Heart left ventricle (tissue), 16 donors: ENCODE measurements at places on chromosomes 6 and 20. TPM values are rescaled to one million over a fixed set of nuclear protein-coding genes. Genes with fewer than 3 reads are reported as not detected.

GRCh38 chr6:149923327-149923986 is 536 bp upstream of the RAET1G start:
- DNase-seq: no peak

- DNase-seq: no peak
Observed at GRCh38 chr20:56572172-56572571, 39.1 kb downstream of the FAM209B start.

- DNase-seq: no peak
Observed at GRCh38 chr6:70264306-70264705, 38.6 kb downstream of the COL9A1 start.

GRCh38 chr20:17395729-17396128 is 135.4 kb downstream of the BFSP1 start:
- no peak for DNase-seq

GRCh38 chr6:11197175-11197536 is 35.3 kb downstream of the NEDD9 start:
- no peak for DNase-seq

GRCh38 chr6:139062932-139063646 is 34.5 kb downstream of the ABRACL start:
- DNase-seq: no peak

- no peak for DNase-seq
Observed at GRCh38 chr6:151723152-151723551, 84.3 kb upstream of the ESR1 start.

The CD93 gene
- total RNA-seq: 45.7 TPM

DNA sequence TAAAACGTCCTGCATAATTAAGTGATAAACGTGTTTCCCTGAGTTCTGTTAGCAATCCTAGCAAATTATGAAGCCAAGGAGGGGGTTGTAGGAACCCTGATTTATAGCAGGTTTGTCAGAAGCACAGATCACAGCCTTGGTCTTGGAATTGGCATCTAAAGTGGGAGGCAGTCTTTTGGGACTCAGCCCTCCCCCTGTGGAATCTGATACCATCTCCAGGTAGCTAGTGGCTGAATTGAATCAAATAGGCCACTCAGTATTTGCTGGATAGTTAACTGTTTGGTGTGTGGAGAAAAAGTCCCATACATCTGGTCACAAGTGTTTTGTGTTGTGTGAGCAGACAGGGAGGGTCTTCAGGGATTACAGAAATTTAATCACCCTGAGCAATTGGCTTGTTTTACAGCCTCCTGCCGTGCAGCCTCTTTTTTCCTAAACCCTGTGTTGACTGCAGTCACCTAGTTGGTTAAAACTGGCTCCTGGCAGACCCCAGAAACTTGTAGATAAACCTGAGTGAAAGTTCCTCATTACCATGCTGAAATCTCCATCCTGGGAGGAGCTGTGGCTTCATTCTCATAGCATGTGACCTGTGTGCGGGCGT is 19.0 kb upstream of the KIFC1 start:
- no peak for DNase-seq

The DDR1 gene
- 18.0 TPM for total RNA-seq

DNA sequence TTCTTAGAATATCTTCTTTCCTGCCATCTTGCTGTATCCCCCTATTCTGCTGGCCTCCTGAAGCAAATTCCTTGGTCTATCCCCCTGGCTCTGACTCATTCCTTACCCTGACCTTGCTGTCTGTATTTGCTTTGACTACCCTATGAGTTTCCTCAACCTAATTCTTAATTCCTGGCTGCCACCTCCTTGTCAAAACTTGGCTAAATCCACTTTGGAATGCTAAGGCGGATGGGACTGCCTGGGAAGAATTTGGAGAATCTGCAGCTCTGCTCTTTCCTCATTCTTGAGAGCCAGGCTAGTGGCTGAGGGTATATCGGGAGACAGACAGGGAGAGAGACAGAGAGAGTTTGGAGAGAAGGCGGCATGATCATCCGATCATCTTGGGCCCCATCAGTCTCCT is 24.4 kb downstream of the CAP2 start:
- DNase-seq: no peak

The HSPA12B gene
- total RNA-seq: 13.3 TPM

DNA sequence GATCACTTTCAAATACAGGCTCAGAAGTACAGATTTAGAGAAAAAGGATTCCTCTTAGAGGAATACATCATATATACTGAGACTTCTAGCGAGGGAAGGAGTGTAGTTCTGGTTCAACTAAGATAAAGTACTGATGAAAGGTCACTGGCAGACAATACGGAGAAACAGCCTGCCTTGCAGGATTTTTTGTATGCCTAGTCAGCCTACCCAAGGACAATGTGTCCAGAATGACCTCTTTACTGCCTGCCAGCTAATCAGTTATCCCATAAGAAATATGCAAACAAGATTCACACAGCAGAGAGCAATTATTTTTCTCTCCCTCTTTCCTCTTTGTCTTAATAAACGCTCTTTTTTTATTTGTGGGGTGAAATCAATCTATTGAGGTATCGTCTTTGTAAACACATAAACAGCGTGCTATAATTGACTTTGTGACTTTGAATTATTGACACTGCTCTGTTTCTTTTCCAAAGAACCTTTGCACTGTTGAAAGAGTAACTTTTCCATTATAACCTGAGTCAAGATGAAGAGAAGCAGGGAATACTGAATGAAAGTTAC is 1.4 kb upstream of the TSPYL4 start:
- no peak for DNase-seq

DNA sequence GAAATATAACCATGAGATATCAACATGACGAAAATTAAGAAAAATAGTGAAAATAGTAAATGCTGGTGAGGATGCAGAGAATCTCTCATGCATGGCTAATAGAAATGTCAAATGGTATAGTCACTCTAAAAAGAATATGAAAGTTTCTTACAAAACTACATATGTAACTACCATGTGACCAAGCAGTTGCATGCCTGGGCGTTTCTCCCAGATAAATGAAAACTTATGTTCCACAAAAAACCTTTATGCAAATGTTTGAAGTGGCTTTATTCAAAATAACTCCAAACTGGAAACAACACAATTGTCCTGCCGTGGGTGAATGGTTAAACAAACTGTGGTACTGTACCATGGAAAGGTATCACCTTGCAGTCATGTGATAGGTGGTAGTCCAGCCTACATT is 112.4 kb downstream of the HDGFL1 start:
- DNase-seq: no peak
